K562 (cell line): ENCODE measurements at places on chromosomes 13 and 19. TPM values are rescaled to one million over a fixed set of nuclear protein-coding genes. Genes with fewer than 3 reads are reported as not detected.

- no peak for DNase-seq
These were observed 137.7 kb downstream of the SOX1 start for GRCh38 chr13:112204346-112205327.

Gene ANKLE1
- total RNA-seq: 6.2 and 6.7 TPM in 2 replicates

- DNase-seq: no peak
These were observed 55.8 kb downstream of the CPAMD8 start for GRCh38 chr19:16970821-16971220.

GRCh38 chr13:79870123-79870522 lies 389.2 kb downstream of the NDFIP2 start:
- DNase-seq: no peak

- no peak for DNase-seq
These were observed 100.2 kb upstream of the SIAH3 start for GRCh38 chr13:45951724-45952123.

- DNase-seq: no peak
These were observed 428.1 kb upstream of the DACH1 start for GRCh38 chr13:72295153-72295552.

GRCh38 chr13:60608954-60609353 lies 211.9 kb downstream of the TDRD3 start:
- DNase-seq: no peak

GRCh38 chr13:49935171-49936074 lies 717 bp downstream of the SPRYD7 start:
- peak; percentile 44 for DNase-seq

- peak; percentile 32 for DNase-seq
These were observed 10.1 kb upstream of the ACER1 start for GRCh38 chr19:6343462-6343861.

DNA sequence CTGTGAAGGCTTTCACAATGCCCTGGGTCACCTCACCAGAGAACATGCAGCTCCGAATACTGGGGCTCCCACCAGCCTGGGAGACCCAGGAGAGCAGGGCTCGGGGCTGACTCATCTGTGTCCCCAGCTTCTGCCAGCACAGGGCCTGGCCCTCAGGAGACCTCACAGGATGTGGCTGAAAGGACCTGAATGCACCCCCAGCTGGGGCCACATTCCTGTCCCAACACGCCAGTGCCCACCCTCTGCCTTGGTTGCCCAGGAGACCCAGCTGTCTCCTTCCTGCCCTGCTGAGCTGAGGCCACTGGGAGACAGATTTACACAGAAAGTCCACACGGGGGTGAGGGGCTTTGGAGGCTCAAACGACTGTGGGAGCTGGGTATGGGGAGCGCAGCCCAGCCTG lies 11.9 kb downstream of the BCAT2 start:
- no peak for DNase-seq

Gene ADM5
- 5.4 and 7.0 TPM in 2 replicates for total RNA-seq

Gene NCR1
- total RNA-seq: 0.92 and 1.5 TPM in 2 replicates

DNA sequence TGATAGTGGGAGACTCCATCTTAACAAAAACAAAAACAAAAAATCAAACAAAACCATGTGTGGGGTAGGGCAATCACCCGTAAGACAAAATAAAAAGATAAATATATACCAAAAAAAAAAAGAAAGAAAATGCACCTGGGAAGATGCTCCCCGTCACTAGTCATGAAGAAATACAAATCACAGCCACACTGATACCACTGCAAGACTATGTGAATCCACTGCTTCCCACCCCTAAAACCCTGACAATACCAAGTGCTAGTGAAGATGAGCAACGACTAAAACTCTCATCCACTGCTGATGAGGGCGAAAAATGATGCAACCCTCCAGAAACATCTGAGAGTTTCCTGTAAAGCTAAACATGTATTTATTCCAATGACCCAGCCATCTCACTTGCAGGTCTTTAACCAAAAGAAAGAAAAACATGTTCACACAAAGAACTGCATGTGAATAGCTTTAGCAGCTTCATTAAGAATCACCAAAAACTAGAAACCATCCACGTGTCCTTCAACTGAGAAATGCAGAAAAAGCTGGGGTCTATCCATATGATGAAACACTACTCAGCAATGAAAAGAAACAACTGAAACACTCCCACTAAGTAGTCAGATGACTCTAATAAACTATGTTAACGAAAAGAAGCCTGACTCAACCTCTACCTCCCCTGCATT lies 31.7 kb downstream of the BRD4 start:
- no peak for DNase-seq

DNA sequence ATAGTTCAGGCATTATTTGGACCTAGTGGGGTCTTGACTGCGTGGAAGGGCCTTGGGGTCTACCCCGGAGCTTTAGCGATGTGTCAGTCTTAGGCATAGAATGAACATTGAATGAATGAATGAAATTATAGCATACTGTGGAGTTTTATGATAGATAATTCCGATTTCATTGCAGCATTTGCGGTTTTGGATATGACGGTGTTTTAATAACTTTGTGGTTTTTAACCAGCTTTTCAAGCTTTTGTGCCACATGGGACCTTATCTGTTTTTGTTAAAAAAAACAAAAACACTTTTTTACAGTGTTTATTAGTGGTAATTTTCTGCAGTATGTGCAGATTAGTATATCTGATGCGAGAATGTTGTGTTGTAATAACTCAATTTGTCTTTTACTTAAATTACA lies 696 bp downstream of the NUP58 start:
- no peak for DNase-seq

Gene LHB
- not detected in 2 replicates for total RNA-seq

Gene KIR3DL1
- total RNA-seq: not detected in 2 replicates

Gene CD33
- total RNA-seq: 34.1 and 36.1 TPM in 2 replicates

Gene NLRP7
- 0.18 TPM in 1 of 2 replicates, not detected in the other for total RNA-seq

GRCh38 chr19:16463991-16464575 lies 7.7 kb downstream of the EPS15L1 start:
- peak; percentile 76 for DNase-seq

Gene OLFM2
- 0.33 and 0.67 TPM in 2 replicates for total RNA-seq

Gene NLRP9
- not detected in 2 replicates for total RNA-seq
